ENCODE measurements at places on chromosomes 6 and 20.

- DNase-seq: no peak
Measured at GRCh38 chr6:40456390-40457013, 130.7 kb downstream of the LRFN2 start.

DNA sequence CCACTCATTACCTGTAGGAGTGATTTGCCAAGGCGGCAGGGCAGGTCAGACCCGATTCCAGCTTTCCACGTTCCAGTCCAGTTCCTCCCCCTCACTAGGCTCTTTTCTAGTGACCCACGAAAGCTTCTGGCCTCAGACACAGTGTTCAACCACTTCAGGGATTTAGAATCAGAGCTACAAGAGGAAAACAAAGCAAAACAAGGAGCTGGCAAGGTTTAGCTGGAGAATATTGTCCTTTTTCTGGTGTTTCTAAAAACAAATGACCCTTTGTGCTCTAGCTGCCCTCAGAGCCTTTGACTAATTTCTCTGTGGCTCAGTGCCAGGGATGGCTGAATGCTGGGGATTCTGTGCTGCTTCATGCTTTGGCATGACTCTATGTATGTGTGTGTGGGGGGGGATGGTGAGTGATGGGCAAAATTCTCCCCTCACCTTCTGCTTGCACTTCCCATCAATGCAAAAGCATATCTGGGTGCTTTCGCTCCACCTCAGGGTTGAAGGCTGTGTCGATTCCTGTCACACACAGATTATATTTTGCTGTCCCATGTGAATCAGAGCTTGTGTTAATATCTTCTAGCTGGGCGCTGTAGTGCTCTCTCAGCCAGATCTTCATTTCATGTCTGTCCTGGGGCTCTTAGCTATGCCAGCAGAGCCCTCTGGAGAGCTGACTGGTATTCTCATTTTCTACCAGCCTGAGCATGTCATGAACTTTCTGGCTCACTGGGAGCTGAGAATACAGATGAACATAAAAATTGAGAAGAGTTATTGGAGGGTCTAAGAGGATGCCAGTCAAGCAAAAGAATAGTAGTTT is 19.3 kb upstream of the NEDD9 start:
- DNase-seq: peak; percentile 13

DNA sequence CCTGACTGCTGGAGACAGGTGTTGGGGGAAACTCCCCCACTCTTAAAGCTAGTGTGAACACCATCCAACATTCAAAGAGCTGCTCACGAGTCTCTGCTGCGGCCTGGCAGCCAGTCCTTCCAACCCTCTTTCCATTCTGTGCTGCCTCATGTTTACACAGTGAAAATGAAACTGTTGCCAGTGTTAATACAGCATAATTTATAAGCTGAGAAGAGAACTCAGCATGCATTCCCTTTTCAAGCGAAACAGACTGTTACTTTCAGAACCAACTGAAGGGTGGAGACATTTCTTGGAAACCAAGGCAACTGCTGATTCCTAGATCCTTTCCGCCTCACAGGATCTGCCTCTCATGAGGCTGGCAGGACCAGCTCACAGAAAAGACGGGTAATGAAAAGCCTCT is 533.8 kb upstream of the ID4 start:
- DNase-seq: no peak

GRCh38 chr20:34947336-34947735 is 8.3 kb downstream of the GSS start:
- no peak for DNase-seq

DNA sequence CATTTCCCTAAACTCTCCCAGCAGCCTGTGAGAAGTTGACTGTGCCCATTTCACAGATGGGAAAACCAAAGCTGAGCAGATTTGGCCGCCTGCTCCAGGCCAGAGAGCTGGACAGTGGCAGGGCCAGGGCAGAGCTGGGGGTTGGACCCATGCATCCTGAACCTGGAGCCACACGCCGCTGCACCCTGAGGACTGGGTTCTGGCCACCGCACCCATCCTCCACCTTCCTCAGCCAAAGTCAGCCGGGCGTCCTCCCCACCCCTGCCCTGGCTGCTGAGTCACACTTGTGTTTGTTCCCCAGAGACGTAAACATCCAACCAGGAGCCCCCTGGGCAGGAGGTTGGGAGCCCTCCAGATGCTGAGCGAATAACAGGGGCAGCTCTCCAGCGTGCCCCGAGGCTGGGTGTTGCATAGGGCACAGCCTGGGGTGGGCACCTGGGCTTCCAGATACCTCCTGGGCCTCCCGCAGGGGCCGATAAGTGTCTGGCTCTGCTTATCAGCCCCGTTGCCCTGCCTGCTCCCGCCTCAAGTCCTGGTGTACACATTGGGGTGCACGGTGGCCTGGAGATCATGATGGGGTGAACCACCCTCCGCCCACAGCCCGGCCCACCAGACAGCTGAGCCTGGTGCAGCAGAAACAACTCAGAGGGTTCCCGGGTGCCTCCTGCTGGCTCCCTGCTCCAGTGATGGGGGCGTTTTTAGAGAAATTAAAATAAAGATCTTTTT is 23.8 kb downstream of the RBM38 start:
- no peak for DNase-seq

DNA sequence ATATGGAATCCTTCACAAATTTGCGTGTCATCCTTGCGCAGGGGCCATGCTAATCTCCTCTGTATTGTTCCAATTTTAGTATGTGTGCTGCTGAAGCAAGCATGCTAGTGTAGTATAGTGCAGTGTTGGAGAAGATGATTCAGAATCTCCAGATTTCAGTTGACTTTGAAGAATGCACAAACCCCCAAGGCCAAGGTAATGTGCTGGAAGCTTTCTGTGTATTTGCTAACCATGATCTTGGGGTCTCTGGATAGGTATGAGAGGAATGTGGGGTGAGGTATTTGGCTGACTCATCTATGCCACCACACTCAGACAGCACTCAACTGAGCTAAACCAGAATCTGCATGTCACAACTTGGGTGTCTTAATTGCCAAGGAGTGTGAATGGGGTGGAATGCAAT is 42.6 kb upstream of the DEK start:
- DNase-seq: no peak
